Left lung (tissue), 14 donors: ENCODE measurements at places on chromosomes 2 and 18. TPM values are rescaled to one million over a fixed set of nuclear protein-coding genes. Genes with fewer than 3 reads are reported as not detected.

The PJVK gene
- 2.0 TPM for total RNA-seq

The CCT7 gene
- 226 TPM for total RNA-seq

The MC2R gene
- total RNA-seq = not detected

The CTAGE1 gene
- total RNA-seq = not detected

GRCh38 chr2:109350526-109350925 is 221.5 kb downstream of the SH3RF3 start:
- no peak overlapping the region for H3K4me3 ChIP-seq
- DNase-seq = no peak
- no peaks in the 10 kb centered on the region for H3K27me3 ChIP-seq
- H3K27ac ChIP-seq = peak overlapping the region; percentile 7
- peaks cover 41% of the 10 kb centered on the region for H3K4me1 ChIP-seq

DNA sequence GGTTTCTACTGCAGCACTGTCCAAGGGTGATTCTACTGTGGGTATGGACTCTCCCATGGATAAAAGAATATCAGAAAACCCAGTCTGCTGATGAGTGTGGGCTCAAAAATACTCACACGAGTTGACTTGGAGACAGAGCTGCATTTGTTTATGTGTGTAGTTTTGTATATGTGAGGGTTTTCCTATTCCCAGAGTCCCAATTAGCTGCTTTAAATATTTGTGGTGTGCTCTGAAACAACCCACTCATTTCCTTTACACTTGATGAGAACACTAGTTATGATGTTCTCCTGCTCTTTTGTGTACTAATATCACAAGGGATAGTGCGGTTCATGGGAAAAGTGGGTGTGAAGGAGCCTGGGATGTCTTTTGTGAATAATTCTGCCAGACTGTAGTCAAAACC is 337.3 kb downstream of the PLCL1 start:
- H3K27me3 ChIP-seq = no peaks in the 10 kb centered on the region
- H3K27ac ChIP-seq = no peak overlapping the region
- H3K4me3 ChIP-seq = no peak overlapping the region

DNA sequence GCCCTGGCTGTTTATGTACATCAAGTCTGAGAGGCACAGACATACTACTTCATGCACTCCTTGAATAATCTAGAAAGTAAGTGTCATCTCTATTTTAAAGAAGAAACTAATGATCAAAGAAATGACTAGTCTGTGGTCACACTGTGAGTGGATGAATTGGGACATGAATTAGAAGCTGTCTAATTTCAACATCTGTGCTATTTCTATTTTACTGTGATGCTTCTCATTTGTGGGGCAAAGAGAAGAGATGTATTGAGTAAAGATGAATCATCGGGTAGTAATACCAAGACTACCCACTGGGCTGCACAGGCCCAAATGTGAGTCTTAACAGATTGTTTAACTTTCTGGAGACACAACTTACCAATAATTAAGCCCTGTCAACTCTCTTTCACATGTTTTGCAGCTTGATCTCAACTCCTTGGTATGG is 42.4 kb upstream of the MTIF2 start:
- no peaks in the 10 kb centered on the region for H3K36me3 ChIP-seq
- no peak overlapping the region for H3K27ac ChIP-seq
- H3K27me3 ChIP-seq = no peaks in the 10 kb centered on the region
- H3K4me1 ChIP-seq = no peaks in the 10 kb centered on the region

GRCh38 chr2:128252501-128252900 is 66.2 kb downstream of the HS6ST1 start:
- H3K27me3 ChIP-seq = no peaks in the 10 kb centered on the region
- no peak overlapping the region for H3K27ac ChIP-seq
- DNase-seq = no peak
- no peak overlapping the region for H3K4me3 ChIP-seq
- H3K36me3 ChIP-seq = no peaks in the 10 kb centered on the region

DNA sequence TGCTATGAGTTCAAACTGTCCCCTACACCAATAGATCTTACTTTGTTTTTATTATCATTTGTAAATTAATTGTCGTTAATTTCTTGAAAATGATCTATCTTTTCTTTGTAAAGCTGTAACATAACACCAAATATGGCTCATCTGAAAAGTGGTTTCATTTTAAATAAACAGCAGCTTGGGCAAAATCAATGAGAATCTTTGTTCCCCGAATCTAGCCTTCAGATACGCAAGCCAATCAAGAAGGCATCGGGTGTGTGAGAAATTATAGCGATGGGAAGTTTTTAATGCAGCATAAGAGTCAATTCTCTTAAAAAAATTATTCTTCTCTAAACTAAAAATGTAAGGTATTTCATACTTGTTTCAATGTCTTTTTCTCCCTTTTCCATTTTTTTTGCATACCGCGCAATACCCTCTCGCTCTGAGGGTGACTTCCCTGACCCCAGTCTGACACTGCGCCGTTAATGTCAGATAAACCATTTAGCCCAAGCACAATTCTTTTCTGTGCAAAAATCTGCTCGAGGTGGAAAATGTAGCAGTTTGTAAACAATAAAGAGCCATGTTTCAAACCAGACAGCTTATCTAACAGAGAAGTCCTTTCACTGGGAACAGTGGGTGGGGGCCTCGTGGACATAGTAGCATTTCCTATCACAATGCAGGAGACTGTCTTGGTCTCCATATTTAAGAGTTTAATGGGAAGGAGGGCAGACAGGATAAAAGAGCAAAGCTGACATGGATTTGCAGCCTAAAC is 129.4 kb downstream of the TCF4 start:
- no peak overlapping the region for H3K4me3 ChIP-seq
- no peaks in the 10 kb centered on the region for H3K36me3 ChIP-seq
- H3K4me1 ChIP-seq = no peaks in the 10 kb centered on the region
- H3K27ac ChIP-seq = no peak overlapping the region

GRCh38 chr2:134070281-134070741 is 183.6 kb upstream of the MGAT5 start:
- H3K27ac ChIP-seq = no peak overlapping the region
- DNase-seq = no peak
- H3K4me1 ChIP-seq = no peaks in the 10 kb centered on the region
- H3K27me3 ChIP-seq = no peaks in the 10 kb centered on the region

DNA sequence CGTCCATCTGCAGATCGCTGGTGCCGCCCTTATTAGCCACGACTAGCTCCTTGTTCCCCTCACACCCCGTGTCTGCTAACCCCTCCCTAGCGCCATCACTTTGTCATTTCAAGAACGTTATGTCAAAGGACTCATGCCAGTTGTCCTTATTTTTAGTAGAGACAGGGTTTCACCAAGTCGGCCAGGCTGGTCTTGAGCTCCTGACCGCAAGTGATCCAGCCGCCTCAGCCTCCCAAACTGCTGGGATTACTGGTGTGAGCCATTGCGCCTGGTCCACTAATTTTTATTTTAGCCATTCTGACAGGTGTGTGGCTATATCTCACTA is 138.9 kb upstream of the HDAC4 start:
- H3K4me1 ChIP-seq = no peaks in the 10 kb centered on the region
- no peak for DNase-seq
- no peaks in the 10 kb centered on the region for H3K27me3 ChIP-seq

- no peak overlapping the region for H3K27ac ChIP-seq
- peaks cover 33% of the 10 kb centered on the region for H3K4me1 ChIP-seq
- H3K36me3 ChIP-seq = no peaks in the 10 kb centered on the region
- no peak overlapping the region for H3K4me3 ChIP-seq
- no peaks in the 10 kb centered on the region for H3K27me3 ChIP-seq
Observed at GRCh38 chr2:20588918-20589871, 61.7 kb downstream of the HS1BP3 start.

DNA sequence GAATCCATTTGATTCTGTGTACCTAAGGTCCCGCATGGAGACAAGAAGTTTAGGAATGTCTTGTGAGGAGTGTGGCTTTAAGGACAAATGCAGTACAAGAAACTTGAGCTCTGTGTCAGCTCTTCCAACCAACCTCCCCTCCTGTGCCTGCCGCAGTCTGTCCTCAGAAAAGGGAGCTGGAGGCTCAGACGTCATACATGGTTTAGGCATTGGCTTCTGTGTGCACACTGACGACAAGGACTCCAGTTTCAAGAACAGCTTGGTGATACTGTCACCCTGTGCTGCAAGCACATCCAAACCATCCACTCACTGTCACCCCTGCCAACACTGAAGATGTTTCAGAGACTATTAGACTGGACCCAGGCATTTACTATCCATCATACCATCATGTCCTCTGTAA is 470.4 kb downstream of the IRS1 start:
- no peaks in the 10 kb centered on the region for H3K36me3 ChIP-seq
- H3K4me1 ChIP-seq = no peaks in the 10 kb centered on the region
- no peaks in the 10 kb centered on the region for H3K27me3 ChIP-seq
- no peak for DNase-seq
- H3K4me3 ChIP-seq = no peak overlapping the region

- H3K27ac ChIP-seq = no peak overlapping the region
- no peak for DNase-seq
- no peak overlapping the region for H3K4me3 ChIP-seq
- no peaks in the 10 kb centered on the region for H3K36me3 ChIP-seq
- H3K4me1 ChIP-seq = no peaks in the 10 kb centered on the region
- no peaks in the 10 kb centered on the region for H3K27me3 ChIP-seq
Observed at GRCh38 chr2:221225752-221226151, 346.4 kb downstream of the EPHA4 start.

DNA sequence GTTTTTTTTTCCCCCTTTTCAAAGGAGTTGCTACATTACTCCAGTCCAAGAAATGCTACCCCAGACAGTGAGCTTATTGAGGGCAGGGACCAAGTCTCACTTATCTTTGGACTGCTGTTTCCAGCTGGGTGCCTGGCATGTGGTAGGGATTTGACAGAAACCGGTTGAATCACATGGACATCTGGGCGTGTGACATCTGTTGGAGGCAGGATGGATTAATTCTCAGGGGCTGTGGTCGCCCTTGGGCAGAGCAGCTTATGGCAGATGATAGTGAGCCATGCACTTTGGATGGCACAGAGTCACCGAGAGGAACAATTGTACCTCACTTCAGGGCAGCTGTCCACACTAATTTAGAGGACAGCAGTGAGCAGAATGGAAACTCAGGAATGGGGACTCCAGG is 254.6 kb upstream of the ID2 start:
- no peak overlapping the region for H3K27ac ChIP-seq
- no peaks in the 10 kb centered on the region for H3K36me3 ChIP-seq
- no peaks in the 10 kb centered on the region for H3K4me1 ChIP-seq
- no peak for DNase-seq
- no peak overlapping the region for H3K4me3 ChIP-seq
- no peaks in the 10 kb centered on the region for H3K27me3 ChIP-seq

GRCh38 chr2:3451926-3452671 is 67.2 kb downstream of the ADI1 start:
- no peaks in the 10 kb centered on the region for H3K27me3 ChIP-seq
- peaks cover 6% of the 10 kb centered on the region for H3K4me1 ChIP-seq
- DNase-seq = peak; percentile 22
- H3K27ac ChIP-seq = no peak overlapping the region

DNA sequence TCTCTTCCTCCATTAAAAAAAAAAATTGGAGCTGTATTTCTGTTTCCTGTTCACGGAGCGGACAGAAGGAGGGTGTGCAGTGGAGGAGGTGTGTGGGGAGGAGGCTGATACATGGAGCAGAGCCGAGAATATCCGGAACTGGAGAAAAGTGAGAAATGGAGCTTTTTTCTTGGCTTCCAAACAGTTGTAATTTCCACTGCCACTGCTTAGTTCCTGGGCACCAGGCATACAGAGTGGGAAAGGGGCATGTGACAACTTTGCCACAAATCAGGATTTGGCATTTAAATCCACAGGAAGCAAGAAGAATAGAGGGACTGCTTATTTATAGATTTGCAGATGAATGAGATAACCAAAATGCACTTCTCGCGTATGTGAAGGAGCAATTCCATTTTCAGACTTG is 71.2 kb downstream of the BCL11A start:
- no peaks in the 10 kb centered on the region for H3K36me3 ChIP-seq
- H3K4me1 ChIP-seq = peaks cover 5% of the 10 kb centered on the region
- H3K27me3 ChIP-seq = no peaks in the 10 kb centered on the region
- no peak for DNase-seq
